H1 (cell line): ENCODE measurements at places on chromosomes 16 and 17. TPM values are rescaled to one million over a fixed set of nuclear protein-coding genes. Genes with fewer than 3 reads are reported as not detected.
A peak's percentile ranks its signal among the peaks of the same experiment; 100 is the strongest.

- no peaks in the 10 kb centered on the region for H3K27me3 ChIP-seq
- no peaks in the 10 kb centered on the region for H3K4me1 ChIP-seq
- H3K36me3 ChIP-seq: peaks cover 20% of the 10 kb centered on the region
- no peak for DNase-seq
- no peak overlapping the region for H3K4me3 ChIP-seq
These were observed 13.1 kb upstream of the LASP1NB start for GRCh38 chr17:38912221-38912813.

- no peaks in the 10 kb centered on the region for H3K36me3 ChIP-seq
- H3K27me3 ChIP-seq: no peaks in the 10 kb centered on the region
- no peak overlapping the region for H3K27ac ChIP-seq
- no peak for DNase-seq
These were observed 59.5 kb upstream of the CDC42EP4 start for GRCh38 chr17:73371285-73371684.

- H3K4me3 ChIP-seq: no peak overlapping the region
- no peaks in the 10 kb centered on the region for H3K4me1 ChIP-seq
- H3K27ac ChIP-seq: no peak overlapping the region
- H3K36me3 ChIP-seq: no peaks in the 10 kb centered on the region
These were observed 36.2 kb upstream of the MAP3K14 start for GRCh38 chr17:45353043-45353442.

GRCh38 chr17:70423562-70423961 lies 254.2 kb downstream of the KCNJ2 start:
- H3K36me3 ChIP-seq: no peaks in the 10 kb centered on the region
- H3K27ac ChIP-seq: no peak overlapping the region
- no peaks in the 10 kb centered on the region for H3K27me3 ChIP-seq
- H3K4me1 ChIP-seq: no peaks in the 10 kb centered on the region; the same call in 1 of the 2 replicates

GRCh38 chr17:77299256-77300015 lies 158.7 kb downstream of the SEC14L1 start:
- H3K4me1 ChIP-seq: peaks cover 3% of the 10 kb centered on the region; the same call in 1 of the 2 replicates
- no peak overlapping the region for H3K27ac ChIP-seq

DNA sequence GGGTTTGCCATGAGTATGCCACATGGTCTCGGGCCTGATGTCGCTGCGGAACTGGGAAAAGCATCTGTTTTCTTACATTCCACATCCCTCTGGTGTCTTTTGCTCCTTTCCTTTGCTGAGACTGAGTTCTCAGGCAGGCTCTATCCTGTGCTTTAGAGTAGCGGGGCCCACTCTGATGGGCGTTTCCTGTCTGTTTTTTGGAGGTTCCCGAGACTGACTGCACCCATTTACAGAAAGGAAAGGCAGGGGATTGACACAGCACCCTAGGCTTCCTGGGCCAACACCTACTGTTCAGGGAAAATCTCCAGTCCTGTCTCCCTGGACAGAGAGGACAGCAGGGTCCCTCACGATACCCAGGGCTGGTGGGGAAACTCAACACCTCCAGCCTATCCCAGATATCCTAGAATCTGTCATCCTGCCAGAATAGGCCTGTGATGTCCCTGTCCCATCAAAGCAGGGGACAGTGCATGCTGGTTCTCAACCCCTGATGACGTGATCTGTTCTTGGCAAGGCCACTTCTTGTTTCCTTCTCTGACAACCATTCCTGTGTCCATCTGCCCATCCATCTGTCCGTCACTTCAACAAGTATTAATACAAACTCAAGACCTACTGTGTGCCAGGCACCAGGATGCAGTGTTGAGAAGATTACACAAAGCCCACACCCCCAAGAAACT lies 42.2 kb downstream of the ACTG1 start:
- H3K36me3 ChIP-seq: no peaks in the 10 kb centered on the region
- H3K27me3 ChIP-seq: no peaks in the 10 kb centered on the region; the same call in 1 of the 2 replicates
- no peak for DNase-seq
- H3K4me1 ChIP-seq: peaks cover 3% of the 10 kb centered on the region; the same call in 1 of the 2 replicates

- H3K4me3 ChIP-seq: no peak overlapping the region
- H3K27me3 ChIP-seq: peaks cover 14% of the 10 kb centered on the region
- DNase-seq: no peak
- no peaks in the 10 kb centered on the region for H3K4me1 ChIP-seq
- no peak overlapping the region for H3K27ac ChIP-seq
- H3K36me3 ChIP-seq: no peaks in the 10 kb centered on the region
These were observed 4.5 kb upstream of the MMP28 start for GRCh38 chr17:35799942-35800341.

DNA sequence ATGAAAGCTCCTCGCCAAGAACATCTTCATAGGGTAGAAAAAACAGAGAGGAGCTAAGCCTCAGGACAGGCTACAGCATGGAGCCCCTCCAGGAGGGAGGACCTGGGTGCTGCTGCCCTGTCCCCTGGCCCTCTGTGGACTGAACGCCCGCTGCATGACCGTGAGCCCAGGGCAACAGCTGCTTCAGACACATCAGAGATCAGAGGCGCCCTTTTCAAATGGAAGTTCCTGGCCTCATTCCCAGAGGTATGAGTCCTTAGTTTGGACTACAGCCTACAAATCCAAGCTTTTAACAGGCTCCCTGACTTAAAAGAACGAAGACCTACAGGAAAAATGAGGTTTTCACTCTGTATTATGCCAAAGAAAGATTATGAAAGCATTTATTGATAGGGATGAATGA lies 48.5 kb downstream of the ZNF18 start:
- no peak overlapping the region for H3K4me3 ChIP-seq
- no peaks in the 10 kb centered on the region; the same call in 1 of the 2 replicates for H3K4me1 ChIP-seq
- DNase-seq: no peak
- no peaks in the 10 kb centered on the region for H3K27me3 ChIP-seq

GRCh38 chr17:63240106-63240505 lies 206.0 kb downstream of the CYB561 start:
- no peaks in the 10 kb centered on the region for H3K27me3 ChIP-seq
- no peak overlapping the region for H3K27ac ChIP-seq
- DNase-seq: no peak
- H3K4me3 ChIP-seq: no peak overlapping the region
- H3K36me3 ChIP-seq: no peaks in the 10 kb centered on the region
- H3K4me1 ChIP-seq: no peaks in the 10 kb centered on the region

GRCh38 chr16:82993415-82993814 lies 366.6 kb downstream of the CDH13 start:
- no peak for DNase-seq
- H3K4me1 ChIP-seq: no peaks in the 10 kb centered on the region
- H3K27ac ChIP-seq: no peak overlapping the region
- H3K36me3 ChIP-seq: no peaks in the 10 kb centered on the region
- no peak overlapping the region for H3K4me3 ChIP-seq
- H3K27me3 ChIP-seq: no peaks in the 10 kb centered on the region

GRCh38 chr16:3021449-3022207 lies 1.5 kb downstream of the TNFRSF12A start:
- peak; percentile 77 for DNase-seq
- H3K27ac ChIP-seq: peak overlapping the region; percentile 83
- peaks cover 10% of the 10 kb centered on the region for H3K36me3 ChIP-seq
- H3K4me3 ChIP-seq: peak overlapping the region; percentile 94
- no peaks in the 10 kb centered on the region for H3K27me3 ChIP-seq
- H3K4me1 ChIP-seq: peaks cover 20% of the 10 kb centered on the region

- no peak for DNase-seq
- H3K4me3 ChIP-seq: no peak overlapping the region
- H3K4me1 ChIP-seq: no peaks in the 10 kb centered on the region
- no peaks in the 10 kb centered on the region for H3K27me3 ChIP-seq
- H3K36me3 ChIP-seq: no peaks in the 10 kb centered on the region
- no peak overlapping the region for H3K27ac ChIP-seq
These were observed 347.2 kb upstream of the MAF start for GRCh38 chr16:79947771-79948170.

DNA sequence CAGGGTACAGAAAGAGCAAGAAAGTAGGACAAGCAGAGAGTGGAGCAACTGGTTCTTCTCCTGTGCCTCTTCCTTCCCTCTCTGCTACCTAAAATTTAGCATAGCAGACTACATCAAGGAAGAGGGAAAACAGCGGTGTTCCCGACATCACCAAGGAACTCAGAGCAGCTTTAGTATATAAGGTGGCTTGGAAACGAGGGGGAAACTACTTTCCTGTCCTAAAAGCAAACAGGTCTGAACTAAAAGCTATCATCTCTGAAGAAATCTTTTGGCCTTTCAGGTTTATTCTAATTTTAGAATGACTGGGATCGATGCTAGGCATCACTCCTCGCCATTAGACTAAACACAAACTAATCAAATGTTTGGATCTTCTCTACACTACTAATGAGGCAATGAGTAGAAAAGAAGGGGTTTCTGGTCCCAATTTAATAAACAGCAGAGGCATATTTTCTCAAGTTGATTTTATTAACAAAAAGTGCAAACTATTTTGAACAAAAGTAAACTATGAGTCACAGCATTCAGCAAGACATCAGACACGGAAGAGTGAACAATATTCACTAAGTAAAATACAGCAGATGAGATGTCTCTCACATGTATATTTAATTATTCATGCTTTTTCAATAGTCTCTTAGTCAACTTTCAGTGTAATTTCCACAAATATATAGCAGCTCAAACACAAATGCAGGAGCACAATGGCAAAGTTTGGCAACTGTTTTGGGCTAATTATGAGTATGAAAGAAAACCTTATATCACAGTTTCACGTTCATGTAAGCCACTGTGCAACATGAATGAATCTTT lies 108.7 kb downstream of the TRIM37 start:
- H3K27me3 ChIP-seq: no peaks in the 10 kb centered on the region
- no peak overlapping the region for H3K27ac ChIP-seq
- no peak overlapping the region for H3K4me3 ChIP-seq
- DNase-seq: no peak
- peaks cover 15% of the 10 kb centered on the region for H3K36me3 ChIP-seq

GRCh38 chr17:61425682-61426481 lies 26.2 kb downstream of the TBX2 start:
- no peaks in the 10 kb centered on the region for H3K27me3 ChIP-seq
- H3K27ac ChIP-seq: no peak overlapping the region
- no peak overlapping the region for H3K4me3 ChIP-seq
- no peaks in the 10 kb centered on the region for H3K36me3 ChIP-seq
- H3K4me1 ChIP-seq: no peaks in the 10 kb centered on the region; the same call in 1 of the 2 replicates
- DNase-seq: peak; percentile 67

DNA sequence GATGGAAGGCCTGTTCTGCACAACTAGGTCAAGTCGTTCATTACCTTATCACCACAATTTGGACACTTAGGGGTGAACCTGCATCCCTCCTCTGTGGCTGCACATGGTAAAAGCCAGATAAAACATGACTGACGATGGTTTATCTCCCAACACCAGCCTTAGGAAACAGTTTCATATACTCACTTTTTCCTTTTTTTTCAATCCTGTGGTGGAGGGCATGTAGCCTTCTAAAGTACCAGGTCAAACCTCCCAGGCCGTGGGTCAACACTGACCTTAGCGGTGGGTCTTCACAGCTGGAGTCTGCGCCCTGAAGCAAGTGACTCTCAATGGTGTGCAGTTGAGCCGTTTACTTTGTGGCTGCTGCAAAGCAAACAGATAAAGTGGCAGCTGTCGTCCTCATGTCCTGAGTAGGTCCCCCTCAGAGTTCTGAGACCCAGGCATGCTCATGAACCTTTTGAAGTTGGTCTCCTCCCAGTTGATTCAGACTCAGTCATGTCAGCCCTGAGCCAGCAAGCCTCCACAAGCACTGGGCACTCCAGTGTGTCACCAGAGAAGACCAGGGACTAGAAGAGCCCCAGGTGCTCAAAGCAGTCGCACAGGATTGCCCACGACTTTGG lies 5.9 kb downstream of the FAHD1 start:
- no peak overlapping the region for H3K27ac ChIP-seq
- H3K4me1 ChIP-seq: no peaks in the 10 kb centered on the region
- no peaks in the 10 kb centered on the region; the same call in 1 of the 2 replicates for H3K27me3 ChIP-seq
- H3K4me3 ChIP-seq: no peak overlapping the region
- no peaks in the 10 kb centered on the region for H3K36me3 ChIP-seq

- H3K27ac ChIP-seq: no peak overlapping the region
- H3K4me3 ChIP-seq: no peak overlapping the region
- no peaks in the 10 kb centered on the region for H3K36me3 ChIP-seq
- peaks cover 4% of the 10 kb centered on the region; the same call in 1 of the 2 replicates for H3K4me1 ChIP-seq
- no peaks in the 10 kb centered on the region for H3K27me3 ChIP-seq
- no peak for DNase-seq
These were observed 190.3 kb downstream of the RBFOX3 start for GRCh38 chr17:79420318-79421243.

DNA sequence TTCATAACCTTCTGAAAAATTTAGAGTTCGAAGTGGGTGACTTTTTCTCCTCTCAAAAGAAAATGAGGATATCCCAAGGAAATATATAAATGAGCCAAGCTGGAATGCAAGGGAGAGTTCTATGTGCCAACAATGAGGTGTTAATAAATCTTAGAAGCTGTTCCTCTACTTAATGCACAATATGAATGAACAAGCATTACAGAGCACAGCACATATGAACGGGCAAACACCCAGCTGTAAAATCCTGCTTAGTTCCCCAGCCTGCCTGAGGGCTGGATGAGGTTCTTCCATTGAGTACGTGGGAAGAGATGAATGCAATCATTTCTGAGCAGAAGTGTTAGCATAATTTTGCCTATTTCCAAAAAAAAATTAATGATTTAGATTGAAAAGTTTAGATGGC lies 58.1 kb downstream of the WDR59 start:
- peaks cover 13% of the 10 kb centered on the region for H3K36me3 ChIP-seq
- DNase-seq: no peak
- H3K27me3 ChIP-seq: no peaks in the 10 kb centered on the region
- no peaks in the 10 kb centered on the region for H3K4me1 ChIP-seq
- H3K4me3 ChIP-seq: no peak overlapping the region

- peak within 1 kb of the TSS; percentile 93 for H3K4me3 ChIP-seq
- DNase-seq: no peak
- peaks cover 3% of the 10 kb centered on the region; the same call in 1 of the 2 replicates for H3K27me3 ChIP-seq
These were observed at the start of gene ACTG1 for GRCh38 chr17:81512562-81513371. TSS of gene ACTG1 (minus strand) at chr17:81512799. CDS start at chr17:81512354, 445 bp downstream.

- DNase-seq: no peak
- H3K4me1 ChIP-seq: no peaks in the 10 kb centered on the region; the same call in none of the 2 replicates
- H3K27me3 ChIP-seq: no peaks in the 10 kb centered on the region
- H3K27ac ChIP-seq: no peak overlapping the region
- H3K36me3 ChIP-seq: no peaks in the 10 kb centered on the region
These were observed 74.4 kb downstream of the COX10 start for GRCh38 chr17:14143688-14144087.

HSD17B1 gene
- total RNA-seq: 0.88 and 1.1 TPM in 2 replicates

GAS2L2 gene
- 0.13 TPM in 1 of 2 replicates, not detected in the other for total RNA-seq

HAS3 gene
- 64.4 and 69.6 TPM in 2 replicates for total RNA-seq

TAOK2 gene
- 32.6 and 34.2 TPM in 2 replicates for total RNA-seq

OR3A2 gene
- total RNA-seq: not detected in 2 replicates

GFOD2 gene
- total RNA-seq: 33.2 and 35.4 TPM in 2 replicates

OR1E2 gene
- total RNA-seq: not detected in 2 replicates

GAS7 gene
- 12.2 and 14.5 TPM in 2 replicates for total RNA-seq

MFSD6L gene
- total RNA-seq: 2.6 and 2.8 TPM in 2 replicates
